Stimulated activated naive CD8-positive, alpha-beta T cell treated with anti-CD3 and anti-CD28 coated beads, Interleukin-15, amount 100 ng/mL, for 72 hours (primary cell): ENCODE measurements at places on chromosomes 13 and 19.

DNA sequence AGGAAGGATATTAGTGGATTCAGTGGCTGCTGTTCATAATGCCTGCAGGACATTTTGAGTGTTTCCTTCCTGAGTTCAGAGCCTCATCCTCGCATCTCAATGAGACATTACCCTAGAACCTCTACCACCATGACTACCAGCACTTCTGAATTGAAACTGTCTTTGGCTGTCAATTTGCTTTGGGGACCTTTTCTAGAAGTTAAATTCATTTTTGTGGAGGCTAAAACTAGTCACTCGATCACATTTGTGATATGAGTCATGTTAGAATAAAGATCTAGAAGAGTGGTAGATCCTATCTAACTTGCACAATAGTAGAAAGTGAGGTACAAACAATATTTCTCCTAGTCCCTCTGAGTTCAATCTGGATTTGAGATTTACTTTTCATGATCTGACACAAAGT, 124.9 kb downstream of the KCNRG start:
- DNase-seq, result no peak

DNA sequence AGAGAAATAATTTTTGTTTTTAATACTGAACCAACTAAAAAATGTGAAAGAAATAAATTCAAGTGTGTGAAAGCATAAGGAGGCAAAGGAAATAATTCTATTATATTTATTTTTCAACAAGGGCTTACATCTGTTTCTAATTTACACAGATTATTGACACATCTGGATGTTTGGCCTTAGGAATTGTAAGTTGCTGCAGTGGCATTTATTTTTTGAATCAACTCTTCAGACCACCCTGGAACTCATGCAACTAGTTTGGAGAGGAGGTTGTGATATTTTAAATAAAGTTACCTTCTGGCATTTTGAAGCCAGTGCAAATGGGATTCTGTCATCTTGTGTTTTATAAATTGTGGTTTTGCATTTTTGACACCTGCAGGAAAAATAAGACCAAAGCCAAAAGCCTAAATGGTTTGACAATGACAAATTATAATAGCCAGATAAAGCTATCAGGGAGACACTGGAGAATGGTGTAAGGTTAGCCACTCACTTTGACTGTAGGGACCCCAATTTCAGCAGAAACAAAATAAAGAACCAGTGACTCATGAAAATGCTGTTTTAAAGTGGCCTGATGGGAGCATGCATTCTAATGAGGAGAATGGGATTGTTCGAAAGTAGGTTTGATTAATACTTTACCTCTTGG, 192.9 kb downstream of the KLF5 start:
- DNase-seq, result no peak

DNA sequence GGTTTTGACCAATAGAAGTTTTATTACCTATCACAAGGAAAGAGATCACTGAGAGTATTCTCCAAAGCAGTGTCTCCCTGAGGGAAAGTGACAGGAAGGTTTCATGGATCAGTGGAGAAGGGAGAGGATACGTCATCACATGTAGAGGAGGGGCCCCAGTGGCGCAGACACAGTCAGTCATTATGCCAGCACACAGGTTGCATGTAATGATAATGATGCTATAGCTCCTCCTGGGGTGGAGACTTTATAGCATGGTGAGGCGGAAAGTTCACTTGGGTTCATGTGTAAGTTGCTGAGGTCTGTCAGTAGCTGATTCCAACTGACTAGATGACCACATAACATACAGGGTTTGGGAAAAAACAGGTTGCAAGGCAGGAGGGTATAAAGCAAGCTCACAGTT, 88.8 kb downstream of the FNDC3A start:
- DNase-seq, result no peak

DNA sequence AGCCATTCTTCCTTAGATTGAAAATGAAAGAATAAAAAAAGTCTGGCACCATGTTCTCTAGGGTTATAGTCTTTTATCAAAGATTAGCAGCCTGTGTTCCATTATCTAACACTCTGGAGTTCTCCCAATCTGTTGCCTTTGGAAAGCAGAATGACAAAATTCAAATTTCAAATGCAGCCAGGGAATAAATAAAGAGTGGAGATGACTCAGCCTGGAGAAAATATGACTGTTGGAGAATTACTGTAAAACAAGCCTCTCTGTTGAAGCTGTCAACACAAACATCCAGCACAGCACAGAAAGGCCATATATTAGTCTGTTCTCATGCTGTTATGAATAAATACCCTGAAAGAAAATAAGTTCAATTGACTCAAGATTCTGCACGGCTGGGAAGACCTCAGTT, 650.5 kb upstream of the SLC10A2 start:
- no peak for DNase-seq

DNA sequence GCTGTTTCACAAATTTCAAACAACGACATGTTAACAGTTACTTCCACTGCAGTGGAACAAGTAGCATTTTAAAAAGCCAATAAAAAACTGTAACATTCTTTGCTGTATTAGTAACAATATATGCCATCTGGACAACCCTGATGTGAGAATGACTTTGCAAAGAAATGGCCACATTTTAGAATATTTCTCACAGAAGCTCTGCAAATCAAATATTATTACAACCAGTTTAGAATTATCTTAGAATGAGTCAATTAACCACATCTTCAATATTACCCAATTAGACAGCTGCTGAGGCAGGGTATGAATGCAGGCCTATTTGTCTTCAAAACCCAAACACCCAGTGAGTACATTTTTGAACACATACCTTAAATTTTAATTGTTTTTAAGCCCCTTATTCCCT, 3.2 kb downstream of the ZNF699 start:
- DNase-seq, result no peak

GRCh38 chr19:45825263-45825605, 10.1 kb upstream of the RSPH6A start:
- no peak for DNase-seq

GRCh38 chr13:95349267-95349666, 48.0 kb upstream of the ABCC4 start:
- DNase-seq, result no peak

- DNase-seq, result no peak
These were observed 19.0 kb upstream of the POP4 start for GRCh38 chr19:29587059-29587458.

- DNase-seq, result no peak
These were observed 1.3 kb downstream of the PGLYRP1 start for GRCh38 chr19:46021531-46022041.

GRCh38 chr13:106143392-106143791, 392.1 kb downstream of the EFNB2 start:
- DNase-seq, result no peak

GRCh38 chr13:75836441-75836840, 200.3 kb downstream of the LMO7 start:
- DNase-seq, result no peak

GRCh38 chr19:9308091-9308770, 1.4 kb downstream of the ZNF699 start:
- no peak for DNase-seq

DNA sequence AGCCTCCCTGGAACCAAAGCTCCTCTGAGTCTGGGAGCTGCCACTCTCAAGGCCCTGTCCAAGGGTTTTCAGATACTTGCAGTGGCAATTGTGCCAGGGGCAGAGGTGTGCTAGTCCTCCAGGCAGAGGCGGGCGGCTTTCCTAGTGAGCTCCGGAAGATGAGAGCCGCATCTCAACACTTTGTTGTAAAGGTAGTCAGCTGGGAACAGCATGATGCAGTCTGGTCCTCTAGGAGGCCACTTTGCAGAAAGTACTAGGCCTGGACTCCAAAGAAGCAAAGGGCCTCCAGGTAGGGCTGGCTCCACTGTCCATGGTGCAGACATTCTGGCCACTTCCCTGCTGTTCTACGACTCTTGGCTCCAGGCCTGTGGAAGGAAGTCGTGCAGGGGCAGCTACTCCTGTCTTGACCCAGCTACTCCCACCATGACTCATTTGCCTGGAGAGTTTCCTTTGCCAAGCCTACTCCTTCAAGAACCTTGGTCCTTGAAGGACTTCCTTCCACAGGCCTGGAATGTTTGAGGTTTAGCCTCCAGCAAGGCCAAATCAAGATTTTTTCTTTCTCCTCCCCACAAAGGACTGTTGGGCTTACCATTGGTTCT, 9.9 kb upstream of the ZNF536 start:
- DNase-seq, result no peak

GRCh38 chr13:83815598-83815997, 66.7 kb downstream of the SLITRK1 start:
- no peak for DNase-seq

DNA sequence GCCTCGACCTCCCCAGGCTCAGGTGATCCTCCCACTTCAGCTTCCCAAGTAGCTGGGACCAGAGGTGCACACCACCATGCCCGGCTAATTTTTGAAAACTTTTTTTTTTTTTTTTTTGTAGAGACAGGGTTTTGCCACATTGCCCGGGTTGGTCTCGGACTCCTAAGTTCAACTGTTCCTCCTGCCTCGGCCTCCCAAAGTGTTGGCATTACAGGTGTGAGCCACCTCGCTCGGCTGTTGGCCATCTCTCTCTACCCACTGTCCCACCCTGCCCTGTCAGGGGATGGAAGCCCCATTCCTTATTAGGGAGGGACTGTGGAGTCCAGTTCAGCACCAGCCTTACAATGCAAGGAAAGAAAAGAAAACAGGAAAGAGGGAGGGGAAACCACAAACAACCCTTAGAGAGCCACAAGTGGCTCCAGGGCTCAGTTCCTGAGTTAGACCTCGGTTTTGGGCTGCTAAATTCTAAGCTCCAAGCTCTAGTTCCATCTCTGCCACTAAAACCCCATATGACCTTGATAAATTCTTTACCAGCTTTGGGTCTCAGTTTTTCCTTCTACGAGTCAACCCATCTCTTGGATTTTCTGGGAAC, 31.7 kb downstream of the ACTL9 start:
- no peak for DNase-seq

GRCh38 chr13:110705356-110705825, 525 bp downstream of the CARS2 start:
- no peak for DNase-seq

DNA sequence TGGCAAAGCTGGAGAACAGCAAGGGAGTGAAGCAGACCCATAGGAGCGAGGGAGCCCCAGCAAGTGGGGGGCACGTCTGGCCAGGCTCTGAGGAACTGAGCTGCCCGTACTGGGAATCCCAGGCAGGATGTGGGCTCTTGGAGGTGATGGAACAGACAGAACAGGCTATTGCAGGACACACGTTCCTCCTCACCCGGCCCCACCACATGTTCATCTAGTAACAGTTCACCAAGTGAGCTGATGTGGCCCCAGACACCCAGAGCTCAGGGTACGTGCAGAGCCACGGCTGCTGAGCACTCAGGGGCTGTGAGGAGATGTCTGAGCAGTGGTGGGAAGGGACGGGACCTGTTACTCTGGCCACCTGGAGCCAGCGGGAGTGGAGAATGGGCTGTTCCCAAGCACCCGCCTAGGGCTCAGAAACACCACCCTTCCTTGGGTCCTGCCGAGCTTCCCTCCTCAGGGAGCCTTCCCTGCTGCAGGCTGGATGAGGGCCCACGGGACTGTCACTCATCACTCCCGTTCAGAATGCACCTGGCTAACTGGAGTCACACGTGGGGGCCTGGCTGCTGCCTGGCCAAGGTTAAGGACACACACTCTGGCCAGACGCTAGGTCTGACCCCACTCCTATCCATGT, 18.4 kb downstream of the ELL start:
- no peak for DNase-seq

GRCh38 chr13:42543215-42543797, 30.6 kb upstream of the TNFSF11 start:
- DNase-seq, result no peak

- no peak for DNase-seq
These were observed 6.7 kb downstream of the ZNF708 start for GRCh38 chr19:21322528-21322927.

- no peak for DNase-seq
These were observed 79.2 kb downstream of the TBC1D4 start for GRCh38 chr13:75402787-75403186.

- DNase-seq, result no peak
These were observed 34.3 kb downstream of the ATP4B start for GRCh38 chr13:113623491-113624234.

- no peak for DNase-seq
These were observed 481.7 kb upstream of the PRR20A start for GRCh38 chr13:56659041-56659471.

GRCh38 chr13:32735859-32736258, 149.6 kb downstream of the PDS5B start:
- no peak for DNase-seq

GRCh38 chr19:1053176-1054101, 13.5 kb upstream of the ARHGAP45 start:
- no peak for DNase-seq

- DNase-seq, result no peak
These were observed 118.9 kb upstream of the UBL3 start for GRCh38 chr13:29969286-29969685.

DNA sequence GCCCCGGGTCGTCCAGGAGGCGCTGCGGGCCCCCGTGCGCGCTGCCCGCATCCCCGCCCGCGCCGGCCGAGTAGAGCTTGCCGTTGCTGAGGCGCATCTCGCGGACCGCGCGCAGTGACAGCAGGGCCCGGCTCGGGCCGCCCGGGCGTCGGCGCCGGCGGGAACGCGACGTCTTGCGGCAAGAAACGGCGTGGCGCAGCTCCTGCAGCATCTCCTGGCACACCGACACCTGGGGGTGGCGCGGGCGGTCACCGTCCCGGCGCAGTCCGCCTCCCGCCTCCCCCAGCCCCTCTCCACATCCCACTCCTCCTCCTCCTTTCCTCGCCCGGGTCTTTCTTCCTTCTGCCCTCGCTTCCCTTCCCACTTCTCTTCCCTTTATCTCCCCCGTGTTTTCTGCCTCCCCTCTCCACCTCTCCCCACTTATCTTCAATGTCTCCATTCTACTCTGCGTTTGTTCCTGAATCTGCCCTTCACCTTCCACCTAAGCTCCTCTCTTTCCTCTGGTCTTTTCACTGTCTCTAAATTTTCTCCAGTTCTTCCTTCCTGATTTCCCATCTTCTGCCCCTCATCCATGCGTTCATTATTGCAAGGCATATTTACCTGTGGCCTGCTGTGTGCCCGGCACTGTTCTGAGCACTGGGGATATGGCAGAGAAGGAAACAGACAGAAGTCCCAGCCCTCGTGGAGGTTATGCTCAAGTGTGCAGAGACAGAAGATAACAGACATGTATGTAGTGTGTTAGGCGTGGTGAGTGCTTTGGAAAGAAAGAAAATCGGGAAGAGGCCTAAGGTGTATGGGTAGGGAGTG, 5.2 kb upstream of the ATP1A3 start:
- no peak for DNase-seq
